ENCODE measurements at places on chromosomes 4 and X.

DNA sequence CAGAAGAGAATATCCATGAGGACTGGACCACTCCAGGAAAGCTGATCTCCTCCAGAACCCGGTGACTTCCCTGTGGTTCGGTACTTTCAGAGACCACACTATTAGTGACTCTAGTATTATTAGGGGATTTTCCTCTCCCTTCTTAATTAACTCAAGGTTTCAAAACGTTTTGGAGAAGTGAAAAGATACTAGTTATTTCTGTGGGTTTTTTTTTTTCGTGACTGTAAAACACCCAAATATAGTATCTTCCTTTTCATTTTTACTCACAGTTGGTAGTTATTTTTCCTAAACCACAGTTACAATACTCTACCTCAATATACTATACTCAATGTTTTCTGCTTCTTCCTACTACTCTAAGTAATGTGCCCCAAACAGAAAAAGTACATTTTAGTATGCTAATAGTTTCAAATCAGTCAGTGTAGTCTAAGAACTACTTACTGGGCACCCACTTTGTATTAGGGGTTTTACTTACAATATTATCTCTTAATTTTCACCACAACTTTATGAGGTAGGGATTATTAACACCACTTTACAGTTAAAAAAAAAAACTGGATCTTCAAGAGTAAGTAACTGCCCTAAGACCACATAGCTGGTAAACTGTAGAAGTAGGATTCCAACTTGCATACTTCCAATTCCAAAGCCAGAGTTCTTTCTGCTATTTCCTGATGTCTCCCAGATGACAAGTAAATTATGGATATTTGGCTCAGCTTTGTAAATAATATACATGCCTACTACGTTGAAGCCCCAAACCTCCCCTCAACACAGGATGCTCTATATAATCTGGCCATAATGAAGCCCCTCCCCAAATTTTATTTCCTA is 45.0 kb downstream of the SLC9A7 start:
- ATAC-seq = no peak

- ATAC-seq = no peak
Observed at GRCh38 chr4:123386609-123387008, 10.0 kb upstream of the SPRY1 start.

GRCh38 chr4:6956434-6957147 is 47.0 kb downstream of the TBC1D14 start:
- no peak for ATAC-seq

- ATAC-seq = no peak
Observed at GRCh38 chrX:46554942-46555341, 9.7 kb upstream of the ZNF674 start.

DNA sequence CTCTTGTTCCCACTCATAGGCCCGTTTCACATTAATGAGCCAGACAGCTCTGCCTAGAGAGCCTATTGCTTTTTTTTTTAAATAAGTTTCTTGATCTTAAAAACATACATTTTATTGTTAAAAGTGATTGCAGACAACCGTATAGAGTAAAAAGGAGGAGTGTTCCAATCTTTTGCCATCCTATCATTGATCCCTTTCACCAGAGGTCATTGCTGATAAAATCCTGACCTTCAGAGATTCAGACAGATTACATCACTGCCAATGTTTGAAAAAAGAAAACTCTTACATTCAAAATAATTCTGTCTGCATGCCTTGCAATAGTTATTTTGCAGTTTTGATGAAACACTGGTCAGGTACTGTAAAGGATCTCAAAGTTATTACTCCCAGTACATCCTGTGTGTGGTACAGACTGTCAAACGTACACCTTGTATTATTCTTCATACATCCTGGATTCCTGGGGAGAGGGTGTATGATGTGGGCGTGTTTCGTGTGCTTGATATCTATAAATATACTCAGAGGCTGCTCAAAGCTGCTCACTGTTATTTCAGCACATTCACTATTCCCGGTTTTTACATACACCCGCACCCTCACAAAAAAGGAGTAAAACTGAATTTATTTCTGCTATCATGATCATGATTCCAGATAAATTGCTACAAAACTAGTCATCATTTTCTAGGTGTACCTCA is 15.4 kb upstream of the KLHL2 start:
- ATAC-seq = no peak

DNA sequence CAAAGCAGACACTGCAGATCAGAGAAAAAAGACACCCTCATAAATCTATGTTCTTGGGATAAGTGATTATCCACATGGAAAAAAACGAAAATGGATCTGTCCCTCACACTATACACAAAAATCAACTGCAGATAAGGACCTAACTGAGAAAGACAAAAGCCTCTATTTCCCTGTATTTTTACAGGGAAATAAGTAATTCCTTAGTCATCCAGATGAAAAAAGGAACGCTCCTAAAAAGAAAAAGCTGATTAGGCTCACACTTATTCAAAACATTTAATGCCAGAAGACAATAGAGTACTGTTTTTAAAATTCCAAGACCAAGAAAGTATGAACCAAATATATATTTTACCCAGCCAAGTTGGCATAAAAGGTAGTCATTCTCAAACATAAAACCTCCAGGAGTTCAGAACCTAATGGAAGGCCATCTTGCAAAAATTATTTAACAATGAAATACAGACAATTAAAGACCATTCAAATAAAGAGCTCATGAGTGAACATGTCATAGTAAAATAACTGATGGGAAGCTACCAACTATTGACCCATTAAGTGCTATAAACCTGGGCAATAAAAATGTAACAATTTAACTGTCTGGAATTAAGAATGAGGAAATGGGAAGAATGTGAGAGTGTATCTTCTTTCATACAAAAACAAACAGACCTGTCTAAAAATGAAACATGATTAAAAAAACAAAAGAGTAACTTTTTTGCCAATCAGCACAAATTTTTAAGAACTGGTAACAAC is 20.4 kb downstream of the PAPSS1 start:
- ATAC-seq = no peak

GRCh38 chr4:79682161-79682560 is 274.1 kb upstream of the GK2 start:
- no peak for ATAC-seq
